A549 treated with CORT108297 at 1 μM for 4 hours (cell line): ENCODE measurements at places on chromosomes 2 and 18. TPM values are rescaled to one million over a fixed set of nuclear protein-coding genes. Genes with fewer than 3 reads are reported as not detected.

Gene CRYGD
- not detected in 5 replicates for total RNA-seq

Gene STPG4
- total RNA-seq: 0.05 TPM in 1 of 5 replicates, not detected in the others

Gene KCNJ13
- total RNA-seq: not detected in 5 replicates

Gene ANAPC1
- 22.5 to 33.2 TPM (median 30.2 TPM) in 5 replicates for total RNA-seq

Gene EVA1A
- total RNA-seq: 10.7 to 13.6 TPM (median 11.5 TPM) in 5 replicates

Gene C2orf78
- total RNA-seq: not detected in 5 replicates

Gene ATOH8
- 5.3 to 10.6 TPM (median 8.1 TPM) in 5 replicates for total RNA-seq

Gene ATP6V1B1
- total RNA-seq: 1.5 to 2.6 TPM (median 2.4 TPM) in 5 replicates

Gene TDRD15
- total RNA-seq: not detected in 5 replicates

Gene TFCP2L1
- 2.9 to 4.9 TPM (median 3.3 TPM) in 5 replicates for total RNA-seq

Gene AMMECR1L
- total RNA-seq: 16.7 to 20.2 TPM (median 18.3 TPM) in 5 replicates

Gene DRC1
- 0.19 to 0.34 TPM (median 0.25 TPM) in 5 replicates for total RNA-seq

Gene CRYGB
- total RNA-seq: not detected in 5 replicates

Gene TANC1
- 7.4 to 9.9 TPM (median 8.9 TPM) in 5 replicates for total RNA-seq

Gene EDAR
- total RNA-seq: 0.01 to 0.02 TPM in 2 of 5 replicates, not detected in the others

Gene CAPN14
- total RNA-seq: 0.02 to 0.07 TPM (median 0.03 TPM) in 4 of 5 replicates, not detected in the other

Gene SP140
- 0.10 to 0.45 TPM (median 0.16 TPM) in 3 of 5 replicates, not detected in the others for total RNA-seq

Gene IL1F10
- not detected in 5 replicates for total RNA-seq
